ENCODE measurements at places on chromosomes 3 and 15.
A peak's percentile ranks its signal among the peaks of the same experiment; 100 is the strongest.

DNA sequence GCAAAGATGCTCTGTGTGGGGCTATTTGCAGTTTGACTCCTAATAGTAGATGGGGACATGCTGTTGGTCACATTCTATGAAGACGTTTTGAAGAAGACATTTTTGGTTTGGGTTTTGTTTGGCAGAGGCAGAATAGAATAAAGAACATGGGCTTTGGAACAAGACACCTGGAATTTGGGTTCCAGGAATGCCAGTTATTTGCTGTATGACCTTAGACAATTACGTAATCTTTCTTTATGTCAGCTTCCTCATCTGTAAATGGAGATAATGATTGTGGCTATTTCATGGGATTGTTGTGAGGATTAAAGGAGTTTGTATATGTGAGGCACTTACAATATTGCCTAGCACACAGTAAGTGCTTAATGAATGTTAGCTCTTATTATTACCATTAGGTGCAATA lies 91.6 kb downstream of the MESD start:
- DNase-seq: no peak

DNA sequence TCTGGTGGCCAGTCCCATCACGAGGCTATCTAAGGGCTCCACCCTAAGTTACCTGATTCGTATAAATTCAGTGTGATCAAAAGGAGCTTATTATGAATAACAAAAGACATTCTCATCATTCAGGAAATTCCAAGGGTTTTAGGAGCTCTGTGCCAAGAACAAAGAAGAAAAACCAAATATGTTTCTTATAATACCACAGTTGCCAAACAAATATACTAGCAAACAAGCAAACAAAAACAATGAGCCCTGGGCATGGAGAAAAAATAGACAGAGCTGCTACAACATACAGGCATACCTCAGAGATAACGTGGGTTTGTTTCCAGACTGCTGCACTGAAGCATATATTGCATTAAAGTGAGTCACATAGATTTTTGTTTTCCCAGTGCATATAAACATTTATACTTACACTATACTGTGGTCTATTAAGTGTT lies 20.2 kb upstream of the CFAP161 start:
- DNase-seq: peak; percentile 34

GRCh38 chr3:128775241-128775640 lies 49.3 kb downstream of the RAB7A start:
- DNase-seq: no peak

DNA sequence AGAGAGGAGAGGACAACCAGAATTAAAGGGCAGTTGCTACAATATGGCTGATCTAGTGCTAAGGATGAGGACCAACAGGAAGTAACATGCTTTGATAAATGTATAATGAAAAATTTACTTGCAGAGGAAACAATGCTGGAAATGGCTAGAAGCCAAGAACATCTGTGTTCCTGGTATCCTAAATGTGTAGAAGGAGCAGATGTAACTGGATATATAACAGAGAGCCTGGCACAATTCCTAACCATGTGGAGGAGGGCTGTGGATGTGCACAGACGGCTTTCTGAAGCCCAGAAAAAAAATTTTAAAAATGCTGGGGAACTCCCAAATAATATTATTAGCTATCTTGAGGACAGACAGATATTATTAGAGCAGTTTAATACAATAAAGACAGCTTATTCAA lies 159.4 kb upstream of the GBE1 start:
- no peak for DNase-seq

GRCh38 chr3:59411186-59411585 lies 361.4 kb upstream of the CFAP20DC start:
- no peak for DNase-seq

GRCh38 chr3:9809615-9810432 lies at the start of gene TTLL3:
Gene TTLL3, plus strand, starts transcription at chr3:9810262. Its CDS starts 400 bp downstream, at chr3:9810662.
- DNase-seq: peak; percentile 70

DNA sequence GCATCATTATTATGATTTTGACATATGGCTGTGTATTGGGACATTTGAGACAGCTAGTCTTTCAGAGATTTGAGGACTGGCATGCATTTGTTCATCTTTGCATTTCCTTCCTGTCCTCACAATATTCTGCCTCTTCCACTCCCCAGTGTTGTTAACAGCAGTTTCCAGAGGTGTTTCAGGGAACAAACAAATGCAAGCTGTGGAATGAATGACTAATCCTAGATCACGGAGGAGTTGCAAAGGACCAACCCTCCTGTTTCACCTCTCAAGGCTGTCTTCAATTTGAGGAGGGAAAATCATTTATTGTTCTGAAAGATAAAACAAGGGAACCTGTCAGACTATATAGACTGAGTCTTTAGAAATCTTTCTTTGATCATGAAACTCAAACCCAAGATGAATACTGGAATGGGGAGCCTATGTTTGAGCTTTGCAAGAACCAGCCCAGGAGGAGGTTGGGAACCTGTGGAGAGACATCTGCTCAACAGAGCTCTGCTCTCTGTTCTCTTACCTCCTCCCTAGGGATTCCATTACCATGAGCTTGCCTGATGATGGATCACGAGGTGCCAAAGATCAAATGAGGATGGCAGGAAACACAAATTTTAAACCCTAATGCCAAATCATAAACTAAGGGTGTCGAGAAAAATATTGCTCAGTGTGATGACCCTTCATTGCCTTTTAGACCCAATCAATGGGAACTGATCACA lies 68.5 kb downstream of the SLC7A14 start:
- DNase-seq: no peak

DNA sequence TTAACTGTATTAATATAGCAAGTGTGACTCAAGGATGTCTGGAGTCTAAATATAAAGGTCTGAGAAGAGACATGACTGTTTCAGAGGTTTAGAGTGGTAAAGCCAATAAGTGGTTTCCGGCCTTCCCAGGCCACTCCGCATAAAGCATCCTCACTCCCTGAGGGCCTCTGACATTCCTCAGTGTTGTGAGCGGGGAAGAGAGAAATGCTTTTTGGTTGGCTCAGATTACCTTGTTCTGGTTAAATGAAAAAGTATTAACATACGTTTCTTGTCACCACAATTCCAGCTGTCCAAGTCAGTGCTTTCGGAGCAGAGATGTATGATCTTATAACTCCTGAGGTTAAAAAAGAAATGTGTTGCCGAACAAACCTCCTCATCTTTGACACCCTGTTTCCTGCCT lies 103.8 kb downstream of the RBMS3 start:
- peak; percentile 34 for DNase-seq

- DNase-seq: no peak
Observed at GRCh38 chr15:89746386-89746780, 4.7 kb downstream of the MESP1 start.
